Umbilical cord (tissue), 2 donors: ENCODE measurements at places on chromosomes 12 and 14. TPM values are rescaled to one million over a fixed set of nuclear protein-coding genes. Genes with fewer than 3 reads are reported as not detected.

DNA sequence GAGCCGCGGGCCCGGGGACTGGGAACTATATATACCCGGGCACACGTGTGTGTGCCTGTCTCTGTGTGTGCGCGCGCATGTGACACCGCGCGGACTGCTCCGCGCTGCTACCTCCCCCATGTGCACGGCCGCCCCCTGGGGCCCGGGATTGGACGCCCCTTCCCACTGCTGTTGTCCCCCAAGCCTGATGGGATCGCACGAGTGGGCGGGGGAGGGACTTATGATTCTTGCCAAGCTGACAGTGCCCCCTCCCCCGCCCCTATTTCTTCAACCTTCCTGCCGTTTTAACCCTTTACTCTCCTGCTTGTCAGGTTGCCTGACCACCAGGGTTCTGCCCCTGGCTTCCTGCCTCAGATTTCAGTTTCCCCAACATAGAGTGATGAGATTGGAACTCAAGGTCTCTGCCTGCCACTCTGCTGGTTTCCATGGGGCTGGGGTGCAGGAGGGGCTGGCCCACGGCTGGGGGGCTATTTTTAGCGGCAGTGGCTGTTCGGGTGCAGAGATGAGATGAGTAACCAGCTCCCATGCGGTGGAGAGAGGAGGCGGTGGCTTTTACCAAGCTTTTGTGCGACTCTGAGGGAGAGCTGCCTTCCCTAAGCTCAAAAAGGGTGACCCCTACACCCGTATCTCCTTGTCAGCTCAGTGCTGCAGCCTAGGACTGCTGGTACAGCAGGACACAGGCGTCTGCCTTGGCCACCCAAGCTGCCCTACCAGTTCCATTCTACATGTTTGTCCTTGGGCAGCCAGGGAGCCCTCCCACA lies at the start of gene DDN:
DDN (minus strand) TSS at position 5 of the 761 bp plus-strand sequence. CDS start 88 bp downstream, outside the sequence.
- DNase-seq = no peak

Gene ADCY4
- total RNA-seq = 8.2 TPM

Gene NOS1
- 1.9 TPM for total RNA-seq

DNA sequence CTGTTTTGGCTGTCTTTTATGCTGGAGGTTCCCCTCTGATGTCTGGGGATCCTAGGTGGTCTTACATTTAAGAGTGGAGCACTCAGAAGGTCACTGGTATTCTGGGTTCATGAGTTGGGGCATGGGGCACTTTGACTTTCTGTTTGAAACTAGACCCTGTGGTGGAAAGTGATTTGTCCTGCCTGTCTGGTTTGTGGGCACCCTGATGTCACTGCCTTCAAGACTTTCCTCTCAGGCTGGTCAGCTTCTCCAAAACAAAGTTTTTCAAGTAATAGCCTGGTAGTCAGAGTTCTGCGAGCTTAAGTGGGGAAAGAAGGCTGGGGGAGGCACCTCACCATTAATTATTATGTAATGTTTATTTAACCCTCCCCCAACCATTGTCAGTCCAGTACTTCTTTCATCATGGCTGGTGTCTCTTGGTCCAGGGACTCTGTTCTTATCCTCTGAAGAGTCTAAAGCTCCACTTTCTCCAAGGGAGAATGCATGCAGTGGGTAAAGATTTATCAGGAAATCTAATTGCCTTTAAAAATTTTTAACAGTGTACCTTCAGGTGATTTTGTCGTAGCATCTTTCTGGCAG lies 35.3 kb downstream of the ZC3H14 start:
- no peak for DNase-seq

GRCh38 chr14:63091394-63091996 lies 46.2 kb upstream of the KCNH5 start:
- DNase-seq = no peak

Gene PTPN6
- 18.3 TPM for total RNA-seq
